Adrenal gland (tissue), 19 donors: ENCODE measurements at places on chromosomes 1 and 21. TPM values are rescaled to one million over a fixed set of nuclear protein-coding genes. Genes with fewer than 3 reads are reported as not detected.

GRCh38 chr1:204041232-204041767 is 31.6 kb upstream of the SOX13 start:
- H3K4me1 ChIP-seq = no peaks in the 10 kb centered on the region
- H3K36me3 ChIP-seq = no peaks in the 10 kb centered on the region
- H3K27me3 ChIP-seq = no peaks in the 10 kb centered on the region
- H3K27ac ChIP-seq = no peak overlapping the region
- no peak for DNase-seq

- peak within 1 kb of the TSS; percentile 66 for H3K27ac ChIP-seq
- H3K4me3 ChIP-seq = no peak within 1 kb of the TSS
- no peaks in the 10 kb centered on the region for H3K36me3 ChIP-seq
These were observed at the start of gene PCBP3 for GRCh38 chr21:45643021-45643980. PCBP3 (plus strand) TSS chr21:45643725; CDS start chr21:45850086, 206,361 bp downstream.

GRCh38 chr1:156081180-156081916 is 917 bp downstream of the MEX3A start:
- no peaks in the 10 kb centered on the region for H3K36me3 ChIP-seq
- peaks cover 23% of the 10 kb centered on the region for H3K4me1 ChIP-seq
- H3K27me3 ChIP-seq = no peaks in the 10 kb centered on the region
- no peak for DNase-seq
- H3K27ac ChIP-seq = no peak overlapping the region

DNA sequence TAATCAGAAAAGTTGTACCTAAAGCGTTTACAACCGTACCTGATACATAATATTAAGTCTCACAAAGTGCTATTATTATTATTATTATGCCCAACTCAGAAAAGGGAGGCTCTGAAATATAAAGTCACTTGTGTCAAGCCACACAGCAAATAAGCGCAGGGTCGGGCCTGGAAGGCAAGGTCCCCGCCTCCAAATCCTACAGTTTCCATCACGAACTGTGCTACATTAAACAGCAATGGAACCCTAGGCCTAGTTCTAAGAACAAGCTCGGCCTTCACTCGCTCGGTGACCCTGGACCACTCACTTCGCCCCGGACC is 549 bp downstream of the PARS2 start:
- peak overlapping the region; percentile 23 for H3K27ac ChIP-seq
- H3K27me3 ChIP-seq = no peaks in the 10 kb centered on the region
- peaks cover 2% of the 10 kb centered on the region for H3K36me3 ChIP-seq
- DNase-seq = no peak

DNA sequence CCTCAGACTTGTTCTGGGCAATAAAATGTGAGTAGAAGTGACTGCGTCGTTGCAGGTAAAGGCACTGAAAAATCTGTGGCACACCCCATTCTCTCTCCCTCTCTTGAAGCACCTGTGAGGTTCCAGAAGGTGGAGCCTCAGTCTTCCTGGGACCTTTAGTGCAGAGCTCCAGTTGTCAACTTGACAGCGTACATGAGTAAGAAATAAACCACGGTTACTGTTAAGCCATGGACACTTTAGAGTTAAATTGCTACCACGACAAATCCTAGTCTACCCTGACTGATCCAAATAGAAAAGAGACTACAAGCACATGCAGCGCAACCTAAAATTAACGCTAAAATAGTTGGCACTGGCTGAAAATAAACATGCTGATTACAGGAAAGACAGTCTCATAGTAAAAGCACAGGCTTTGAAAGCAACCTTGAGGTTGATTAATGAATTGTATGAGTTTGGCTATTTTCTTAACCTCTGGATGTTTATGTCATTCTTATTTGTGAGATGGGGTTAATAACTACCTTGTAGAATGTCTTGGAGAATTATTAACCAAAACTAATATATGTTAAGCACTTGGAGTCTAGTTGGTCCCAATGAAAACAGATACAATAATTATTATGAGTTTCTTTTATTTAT is 93.0 kb upstream of the PLPPR4 start:
- H3K36me3 ChIP-seq = no peaks in the 10 kb centered on the region
- peaks cover 4% of the 10 kb centered on the region for H3K4me1 ChIP-seq
- no peak overlapping the region for H3K27ac ChIP-seq
- no peak overlapping the region for H3K4me3 ChIP-seq
- H3K27me3 ChIP-seq = no peaks in the 10 kb centered on the region

S100A7A gene
- total RNA-seq = not detected

OLIG2 gene
- total RNA-seq = not detected

CGN gene
- total RNA-seq = 0.61 TPM

NUAK2 gene
- total RNA-seq = 1.7 TPM

PLA2G2A gene
- 2.4 TPM for total RNA-seq

LAX1 gene
- 0.68 TPM for total RNA-seq

B3GALT6 gene
- total RNA-seq = 39.4 TPM

TRIM17 gene
- total RNA-seq = 3.8 TPM
